Fibroblast of upper back skin (primary cell): ENCODE measurements at places on chromosomes 16 and 17.

DNA sequence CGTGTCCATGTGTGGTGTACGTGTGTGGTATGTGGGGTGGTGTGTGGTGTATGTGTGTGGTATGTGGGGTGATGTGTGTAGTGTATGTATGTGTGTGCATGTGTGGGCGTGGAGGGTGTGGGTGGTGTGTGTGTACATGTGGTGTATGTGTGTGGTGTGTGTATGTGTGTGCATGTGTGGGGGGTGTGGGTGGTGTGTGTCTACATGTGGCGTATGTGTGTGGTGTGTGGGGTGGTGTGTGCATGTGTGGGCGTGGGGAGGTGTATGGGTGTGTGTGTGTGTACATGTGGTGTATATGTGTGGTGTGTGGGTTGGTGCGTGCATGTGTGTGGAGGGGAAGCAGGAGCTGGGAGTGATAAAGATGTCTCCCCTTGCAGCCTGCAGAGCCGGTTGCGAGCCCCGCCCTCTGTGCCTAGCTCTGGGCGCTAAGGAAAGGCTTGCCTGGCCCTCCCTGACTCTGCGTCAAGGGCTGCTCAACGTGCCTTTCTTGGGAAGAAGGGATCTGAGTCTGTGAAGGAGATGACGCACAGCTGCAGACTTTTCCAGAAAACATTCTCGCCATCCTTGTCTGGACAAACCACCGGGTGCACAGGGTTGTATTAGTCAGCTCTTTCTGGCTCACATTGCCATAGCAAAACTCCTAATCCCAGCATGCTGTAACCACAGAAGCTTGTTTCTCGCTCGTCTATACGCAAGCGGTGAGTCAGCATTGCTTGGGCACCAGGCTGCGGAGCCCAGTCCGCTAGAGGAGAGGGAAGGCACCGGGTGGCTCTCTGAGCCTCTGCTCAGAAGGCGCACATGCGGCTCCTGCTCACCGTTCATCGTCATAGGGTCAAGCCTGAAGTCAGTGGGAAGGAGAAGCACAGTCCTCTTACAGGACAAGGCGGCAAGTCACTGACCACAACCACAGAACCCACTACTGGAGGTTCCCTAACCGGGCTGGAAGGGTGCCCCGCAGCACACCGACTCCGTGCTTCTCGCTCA lies 2.0 kb upstream of the CD300H start:
- peak; percentile 93 for DNase-seq

GRCh38 chr16:29820271-29820701 lies at the start of gene MVP:
Gene MVP (plus strand): TSS chr16:29820462. CDS start chr16:29830550, 10,088 bp downstream.
- peak; percentile 72 for DNase-seq

DNA sequence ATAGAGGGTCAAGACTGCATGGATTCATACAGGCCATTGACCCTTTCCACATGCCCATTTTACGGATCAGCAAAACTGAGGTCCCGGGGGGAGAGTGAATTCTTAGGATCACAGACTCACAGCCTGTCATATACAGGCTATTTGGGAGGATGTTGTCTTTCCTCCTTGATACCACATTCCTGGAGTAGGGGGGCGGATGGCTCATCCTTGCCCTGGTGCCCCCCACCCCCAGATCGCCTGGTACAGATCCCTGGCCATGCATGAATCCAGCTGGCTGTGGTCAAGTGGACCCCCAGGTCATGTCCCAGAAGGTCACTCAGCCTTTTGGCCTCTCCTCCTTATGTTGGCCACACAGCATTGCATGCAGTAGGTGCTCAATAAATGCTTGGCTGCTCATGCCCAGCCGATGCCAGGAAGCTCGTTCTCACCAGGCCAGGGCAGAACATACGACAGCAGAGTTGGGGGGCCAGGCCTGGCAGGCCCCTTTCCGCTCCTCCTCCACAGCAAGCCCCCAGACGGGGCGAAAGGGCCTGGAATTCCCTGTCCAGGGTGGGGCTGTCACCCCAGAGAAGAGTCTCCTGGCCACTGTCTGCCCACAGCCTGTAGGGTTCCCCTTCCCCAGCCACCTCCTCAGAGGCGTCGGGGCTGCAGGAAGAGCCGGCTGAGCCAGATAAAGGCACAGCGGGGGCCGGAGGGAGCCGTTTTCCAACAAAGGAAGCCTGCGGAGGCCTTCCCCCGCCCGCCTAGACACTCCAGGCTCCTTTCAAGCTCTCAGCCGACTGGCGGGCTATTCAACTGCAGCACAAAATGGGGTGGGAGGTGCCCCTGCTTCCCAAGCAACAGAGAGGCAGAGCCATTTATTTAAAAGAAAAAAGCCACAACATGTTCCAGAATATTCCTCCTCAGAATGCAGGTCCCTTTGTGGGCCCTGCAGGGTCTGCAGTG lies 215.7 kb upstream of the CIBAR2 start:
- peak; percentile 67 for DNase-seq

DNA sequence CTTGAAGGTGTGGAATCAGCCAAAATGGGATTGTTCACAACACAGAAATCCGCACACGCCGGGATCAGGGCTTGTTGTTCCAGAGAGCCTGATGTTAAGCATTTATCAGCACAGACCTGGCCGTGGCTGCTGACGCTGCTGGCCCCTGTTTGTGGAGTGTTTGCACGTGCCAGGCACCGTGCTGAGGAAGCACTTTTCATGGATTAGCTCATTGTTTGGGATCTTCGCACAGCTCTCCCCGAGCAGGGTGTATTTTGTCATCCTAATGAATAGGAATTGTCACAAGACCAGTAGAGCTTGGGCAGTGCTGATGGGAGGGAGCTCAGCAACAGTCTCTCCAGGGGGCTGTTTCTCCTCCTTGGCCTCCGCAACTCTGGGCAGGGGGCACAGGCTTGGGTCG lies 160.4 kb upstream of the PLCG2 start:
- DNase-seq, result no peak

DNA sequence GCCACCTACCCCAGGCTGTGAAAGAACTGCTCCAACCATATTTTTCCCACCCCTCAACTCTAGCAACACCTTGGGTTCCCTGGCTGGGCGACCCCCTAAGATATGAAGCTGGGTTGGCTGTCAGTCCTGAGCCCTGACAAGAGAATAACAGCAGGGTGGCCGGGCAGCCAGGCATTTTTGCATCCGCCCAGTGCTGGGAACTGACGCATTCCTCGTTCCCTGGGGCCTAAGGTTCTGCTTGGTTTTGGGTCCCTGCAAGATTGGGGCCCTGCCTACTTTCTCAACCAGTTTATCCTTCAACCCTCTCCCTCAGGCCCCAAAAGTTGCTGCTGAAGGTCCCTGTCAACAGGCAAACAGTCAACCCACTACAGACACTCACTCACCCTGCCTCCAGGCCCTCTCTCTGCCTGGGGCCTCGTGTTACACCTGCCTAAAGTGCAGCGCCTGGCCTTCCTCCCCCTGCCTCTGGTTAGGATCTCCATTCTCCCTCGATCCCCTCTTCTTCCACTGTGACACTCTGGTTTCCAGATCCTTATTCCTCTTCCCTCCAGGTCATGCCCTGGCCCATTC lies 151.5 kb downstream of the STX8 start:
- no peak for DNase-seq

- DNase-seq, result no peak
Measured at GRCh38 chr17:77383613-77384608, 243.1 kb downstream of the SEC14L1 start.
